ENCODE measurements at places on chromosomes 13 and 19. TPM values are rescaled to one million over a fixed set of nuclear protein-coding genes. Genes with fewer than 3 reads are reported as not detected.

DNA sequence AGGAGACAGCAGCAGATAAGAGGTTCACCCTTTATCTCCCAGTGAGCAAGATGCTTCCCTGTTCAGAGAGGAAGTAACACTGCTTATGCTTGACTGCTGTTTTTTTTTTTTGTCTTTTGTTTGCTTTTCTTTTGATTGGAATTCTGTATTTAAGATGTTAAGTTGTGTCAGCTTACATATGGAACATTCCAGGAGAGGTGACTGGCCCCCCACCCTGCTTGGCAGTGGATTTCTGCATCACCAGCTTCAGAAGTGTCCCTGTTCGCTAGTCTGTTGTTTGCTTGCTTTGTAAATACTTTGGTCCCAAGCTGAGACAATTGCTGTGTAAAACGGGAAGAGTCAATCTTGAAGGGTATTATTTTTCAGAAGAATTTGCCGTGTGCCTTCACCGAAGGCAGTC, 43.0 kb downstream of the IFT88 start:
- H3K4me3 ChIP-seq = no peak overlapping the region
- H3K4me1 ChIP-seq = no peaks in the 10 kb centered on the region
- H3K36me3 ChIP-seq = no peaks in the 10 kb centered on the region
- H3K27ac ChIP-seq = no peak overlapping the region
- DNase-seq = no peak
- H3K27me3 ChIP-seq = no peaks in the 10 kb centered on the region

DNA sequence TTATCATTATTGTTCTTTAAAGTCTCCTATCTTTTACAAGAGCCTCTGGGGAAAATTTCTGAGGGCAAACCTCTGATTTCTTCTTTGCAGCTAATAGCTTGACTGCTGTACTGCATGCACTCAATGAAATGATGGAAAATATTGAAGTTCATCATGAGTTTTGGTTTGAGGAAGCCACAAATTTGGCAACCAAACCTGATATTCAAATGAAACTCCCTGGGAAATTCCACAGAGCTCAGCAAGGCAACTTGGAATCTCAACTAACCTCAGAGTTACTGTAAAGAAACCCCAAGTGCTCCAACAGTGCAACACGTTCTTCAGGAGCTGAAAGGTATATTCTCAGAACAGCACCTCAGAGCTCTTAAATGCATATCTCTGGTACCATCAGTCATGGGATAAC, 14.2 kb upstream of the RNF6 start:
- H3K36me3 ChIP-seq = no peaks in the 10 kb centered on the region
- H3K27ac ChIP-seq = no peak overlapping the region
- no peaks in the 10 kb centered on the region for H3K27me3 ChIP-seq

- H3K4me3 ChIP-seq = no peak overlapping the region
- no peaks in the 10 kb centered on the region for H3K4me1 ChIP-seq
- no peak overlapping the region for H3K27ac ChIP-seq
- no peaks in the 10 kb centered on the region for H3K27me3 ChIP-seq
Measured at GRCh38 chr13:101144808-101145419, 271.4 kb downstream of the NALCN start.

DNA sequence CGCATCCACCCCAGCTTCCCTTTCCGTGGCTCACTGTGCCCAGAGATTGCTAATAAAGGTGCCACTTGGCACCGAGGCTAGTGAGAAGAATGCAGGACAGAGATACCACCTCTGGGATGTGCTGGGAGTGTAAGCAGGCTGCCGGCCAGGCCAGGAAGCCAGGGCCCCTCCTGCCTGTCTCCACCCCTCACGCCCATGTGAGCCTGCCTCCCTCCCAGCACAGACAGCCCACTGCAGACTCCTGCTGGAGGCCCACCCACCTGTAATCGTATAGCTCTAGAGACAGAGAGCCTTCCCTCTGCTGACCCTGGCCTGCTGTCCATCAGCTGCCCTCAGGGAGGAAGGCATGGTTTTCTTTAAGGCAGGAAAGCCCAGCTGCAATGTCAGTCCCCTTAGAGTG, 13.9 kb downstream of the VSTM2B start:
- no peaks in the 10 kb centered on the region for H3K36me3 ChIP-seq
- H3K4me1 ChIP-seq = no peaks in the 10 kb centered on the region
- no peak overlapping the region for H3K4me3 ChIP-seq
- no peak for DNase-seq

GRCh38 chr19:2538096-2538757, 62.3 kb downstream of the GADD45B start:
- DNase-seq = no peak
- H3K4me1 ChIP-seq = peaks cover 10% of the 10 kb centered on the region
- no peaks in the 10 kb centered on the region for H3K36me3 ChIP-seq
- H3K4me3 ChIP-seq = no peak overlapping the region

GRCh38 chr13:94713561-94714182, 1.3 kb upstream of the SOX21 start:
- H3K4me3 ChIP-seq = no peak overlapping the region
- H3K27ac ChIP-seq = no peak overlapping the region
- DNase-seq = peak; percentile 61

- no peaks in the 10 kb centered on the region for H3K36me3 ChIP-seq
- H3K27me3 ChIP-seq = no peaks in the 10 kb centered on the region
- no peaks in the 10 kb centered on the region for H3K4me1 ChIP-seq
- H3K27ac ChIP-seq = no peak overlapping the region
- no peak for DNase-seq
Measured at GRCh38 chr13:105878119-105878700, 657.3 kb downstream of the EFNB2 start.

- no peak overlapping the region for H3K27ac ChIP-seq
- no peaks in the 10 kb centered on the region for H3K4me1 ChIP-seq
- H3K4me3 ChIP-seq = no peak overlapping the region
- H3K27me3 ChIP-seq = no peaks in the 10 kb centered on the region
Measured at GRCh38 chr13:107102676-107103075, 534.7 kb upstream of the ARGLU1 start.

DNA sequence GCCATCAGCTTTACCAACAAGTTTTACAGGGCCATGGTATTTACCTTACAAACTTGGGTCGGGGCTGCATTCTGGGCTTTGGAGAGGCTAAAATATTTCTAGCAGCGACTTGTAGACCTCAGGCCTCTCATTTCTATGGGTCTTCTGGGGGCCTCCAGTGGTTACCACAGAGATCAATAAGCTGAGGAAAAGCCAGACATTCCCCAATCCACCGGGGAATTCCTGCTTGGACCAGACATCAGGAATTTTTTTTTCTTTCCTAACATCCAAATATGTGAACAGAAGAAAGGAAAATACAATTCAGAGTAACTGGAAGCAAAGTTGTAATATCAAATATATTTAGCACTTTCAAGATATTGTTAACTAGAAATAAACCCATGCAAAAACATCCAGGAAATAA, 1.5 kb downstream of the DZIP1 start:
- no peak for DNase-seq
- H3K27me3 ChIP-seq = no peaks in the 10 kb centered on the region
- no peaks in the 10 kb centered on the region for H3K4me1 ChIP-seq

DNA sequence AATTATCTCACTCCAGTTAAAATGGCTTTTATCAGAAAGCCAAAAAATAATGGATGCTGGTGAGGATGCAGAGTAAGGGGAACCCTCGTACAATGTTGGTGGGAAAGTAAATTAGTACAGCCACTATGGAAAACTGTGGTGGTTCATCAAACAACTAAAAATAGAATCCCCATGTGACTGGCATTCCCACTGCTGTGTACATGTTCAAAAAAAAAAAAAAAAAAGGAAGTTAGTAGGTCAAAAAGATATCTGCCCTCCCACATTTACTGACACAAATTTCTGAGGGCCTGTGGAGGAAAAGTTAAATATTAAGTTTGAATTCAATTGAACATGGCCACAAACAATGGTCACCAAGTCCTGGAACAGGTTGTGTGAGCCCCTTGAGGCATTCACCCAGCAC, 9.8 kb upstream of the ZSCAN5A start:
- no peak for DNase-seq
- no peak overlapping the region for H3K27ac ChIP-seq
- H3K4me3 ChIP-seq = no peak overlapping the region
- no peaks in the 10 kb centered on the region for H3K36me3 ChIP-seq

DNA sequence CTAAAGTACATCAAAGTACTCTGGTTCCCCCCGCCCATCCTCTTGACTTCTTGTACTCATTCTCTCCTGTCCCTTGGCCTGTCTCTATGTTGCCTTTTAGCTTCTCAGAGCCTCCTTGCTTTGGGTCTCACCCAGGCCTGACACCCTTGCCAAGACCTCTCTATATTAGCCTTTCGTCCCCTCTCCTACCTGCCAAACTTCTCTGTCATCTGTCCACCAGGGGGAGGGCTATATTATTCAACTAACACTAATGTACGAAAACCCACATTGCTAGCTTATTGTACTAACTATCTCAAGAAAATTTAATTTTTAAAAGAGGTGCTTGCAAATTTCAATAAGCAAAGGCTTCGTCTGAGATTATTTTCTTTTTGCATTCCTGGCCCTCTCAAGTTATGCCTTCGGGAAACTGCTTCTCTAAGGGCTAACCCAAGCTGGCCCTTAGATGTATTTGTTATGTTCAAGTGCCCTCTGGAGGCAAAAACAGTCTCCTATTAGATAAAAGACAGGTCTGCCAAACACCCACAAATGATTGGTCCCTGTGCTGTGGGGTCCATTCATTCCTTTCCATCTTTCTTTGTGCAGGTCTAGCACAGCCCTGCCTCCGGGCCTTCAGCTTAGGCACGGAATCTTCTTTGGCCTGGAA, 6.3 kb upstream of the MRPS31 start:
- H3K27ac ChIP-seq = no peak overlapping the region
- H3K27me3 ChIP-seq = no peaks in the 10 kb centered on the region
- no peaks in the 10 kb centered on the region for H3K4me1 ChIP-seq
- DNase-seq = no peak
- no peaks in the 10 kb centered on the region for H3K36me3 ChIP-seq

GRCh38 chr13:51342706-51343105, 3.2 kb downstream of the SERPINE3 start:
- no peaks in the 10 kb centered on the region for H3K4me1 ChIP-seq
- H3K27ac ChIP-seq = no peak overlapping the region
- H3K4me3 ChIP-seq = no peak overlapping the region
- no peak for DNase-seq

DNA sequence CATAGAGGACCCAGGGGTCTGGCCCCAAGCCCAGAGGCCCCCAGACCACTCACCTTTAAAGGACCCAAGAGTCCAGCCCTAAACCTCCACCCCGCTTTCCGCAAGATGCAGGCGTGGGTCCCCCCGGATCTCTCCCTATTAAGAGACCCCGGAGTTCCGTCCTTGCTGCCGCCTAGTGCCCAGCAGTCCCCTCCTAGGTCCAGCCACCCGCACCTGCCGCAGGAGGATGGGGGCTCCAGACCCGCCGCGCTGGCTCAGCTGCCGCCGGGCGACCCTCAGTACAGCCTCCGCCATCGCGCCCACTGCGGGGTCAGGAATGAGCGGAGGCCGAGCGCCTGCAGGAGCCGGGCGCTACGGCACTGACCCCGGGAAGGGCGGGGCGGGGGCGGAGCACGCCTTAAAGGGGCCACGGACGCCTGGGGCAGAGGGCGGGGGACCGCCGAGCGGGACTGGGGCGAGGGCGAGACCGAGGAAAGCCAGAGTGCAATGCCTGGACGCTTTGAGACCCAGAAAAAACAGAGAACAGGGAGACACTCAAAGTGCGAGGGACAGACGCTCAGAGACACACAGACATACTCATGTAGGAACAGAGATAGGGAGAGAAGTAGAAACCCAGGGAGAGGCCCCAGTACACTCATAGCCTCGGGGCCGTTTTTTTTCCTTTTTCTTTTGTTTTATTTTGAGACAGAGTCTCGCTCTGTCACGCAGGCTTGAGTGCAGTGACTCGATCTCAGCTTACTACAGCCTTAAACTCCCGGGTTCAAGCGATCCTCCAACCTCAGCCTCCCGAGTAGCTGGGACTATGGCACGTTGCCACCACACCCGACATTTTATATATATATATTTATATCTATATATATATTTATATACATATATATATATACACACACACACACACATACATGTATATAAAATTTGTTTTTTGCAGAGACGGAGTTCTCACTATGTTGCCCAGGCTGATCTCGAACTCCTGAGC, at the start of gene ETHE1:
ETHE1 (minus strand) TSS at position 318 of the 976 bp plus-strand sequence; CDS start at position 294, 24 bp downstream.
- no peaks in the 10 kb centered on the region for H3K36me3 ChIP-seq
- H3K4me1 ChIP-seq = peaks cover 20% of the 10 kb centered on the region
- DNase-seq = peak; percentile 93
- peak within 1 kb of the TSS; percentile 73 for H3K27ac ChIP-seq
- peak within 1 kb of the TSS; percentile 73 for H3K4me3 ChIP-seq

GRCh38 chr19:18251587-18252369, 22.5 kb downstream of the IQCN start:
- H3K27me3 ChIP-seq = no peaks in the 10 kb centered on the region
- H3K4me1 ChIP-seq = no peaks in the 10 kb centered on the region
- no peak overlapping the region for H3K4me3 ChIP-seq
- peak; percentile 42 for DNase-seq

- no peaks in the 10 kb centered on the region for H3K4me1 ChIP-seq
- no peaks in the 10 kb centered on the region for H3K27me3 ChIP-seq
- no peak overlapping the region for H3K4me3 ChIP-seq
- no peak overlapping the region for H3K27ac ChIP-seq
- no peak for DNase-seq
- H3K36me3 ChIP-seq = no peaks in the 10 kb centered on the region
Measured at GRCh38 chr13:98643479-98643878, 66.6 kb upstream of the STK24 start.

METTL21C gene
- not detected for total RNA-seq

ZNF536 gene
- total RNA-seq = 0.17 TPM

KASH5 gene
- total RNA-seq = 3.3 TPM

C13orf42 gene
- not detected for total RNA-seq

ZNF606 gene
- 5.2 TPM for total RNA-seq
